ENCODE measurements at places on chromosomes 4 and X.

GRCh38 chr4:153906231-153906630 lies 117.3 kb upstream of the SFRP2 start:
- no peak for DNase-seq

DNA sequence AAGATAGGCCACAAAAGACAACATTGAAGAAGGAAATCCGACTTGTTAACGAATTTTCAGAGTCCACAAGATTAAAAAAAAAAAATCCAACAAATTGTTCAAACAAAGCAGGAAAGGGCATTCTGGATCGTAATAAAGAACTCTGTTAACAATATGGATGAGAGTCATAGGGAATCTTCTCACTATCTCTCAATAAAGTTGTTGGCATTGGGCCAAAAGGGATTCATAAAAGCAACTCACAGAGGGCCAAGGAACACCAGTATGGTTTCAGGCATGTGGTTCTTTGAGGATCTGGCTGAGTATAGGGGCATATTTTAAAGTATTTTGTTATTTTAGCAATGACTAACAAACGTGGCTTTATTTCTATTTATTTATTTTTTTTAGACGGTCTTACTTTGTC lies 49.5 kb downstream of the SHISA3 start:
- no peak for DNase-seq

GRCh38 chr4:54609310-54609709 lies 48.4 kb upstream of the KIT start:
- DNase-seq, result no peak

GRCh38 chr4:66404141-66404540 lies 733.9 kb upstream of the EPHA5 start:
- no peak for DNase-seq

- DNase-seq, result no peak
Observed at GRCh38 chrX:10756441-10756840, 136.1 kb upstream of the MID1 start.

DNA sequence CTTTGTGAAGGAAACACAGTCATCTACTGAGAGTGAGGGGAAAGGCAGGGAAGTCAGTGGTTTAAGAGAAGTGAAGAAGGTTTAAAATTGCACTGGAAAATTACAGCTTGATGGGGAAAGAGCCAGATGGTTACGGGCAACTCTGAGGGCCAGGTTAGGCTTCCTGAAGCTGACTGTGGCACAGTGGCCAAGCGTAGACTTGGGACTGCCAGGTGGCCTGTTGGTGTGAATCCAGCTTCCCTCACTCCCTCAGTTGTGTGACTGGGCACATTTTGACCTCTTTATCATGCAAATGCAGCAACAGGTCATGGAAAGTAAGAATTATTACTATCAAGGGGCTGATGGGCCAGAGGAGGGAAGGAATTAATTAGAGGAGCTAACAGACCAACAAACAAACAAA lies 390.1 kb downstream of the UNC5C start:
- no peak for DNase-seq

- DNase-seq, result no peak
Observed at GRCh38 chr4:74640111-74640903, 154.0 kb downstream of the BTC start.

DNA sequence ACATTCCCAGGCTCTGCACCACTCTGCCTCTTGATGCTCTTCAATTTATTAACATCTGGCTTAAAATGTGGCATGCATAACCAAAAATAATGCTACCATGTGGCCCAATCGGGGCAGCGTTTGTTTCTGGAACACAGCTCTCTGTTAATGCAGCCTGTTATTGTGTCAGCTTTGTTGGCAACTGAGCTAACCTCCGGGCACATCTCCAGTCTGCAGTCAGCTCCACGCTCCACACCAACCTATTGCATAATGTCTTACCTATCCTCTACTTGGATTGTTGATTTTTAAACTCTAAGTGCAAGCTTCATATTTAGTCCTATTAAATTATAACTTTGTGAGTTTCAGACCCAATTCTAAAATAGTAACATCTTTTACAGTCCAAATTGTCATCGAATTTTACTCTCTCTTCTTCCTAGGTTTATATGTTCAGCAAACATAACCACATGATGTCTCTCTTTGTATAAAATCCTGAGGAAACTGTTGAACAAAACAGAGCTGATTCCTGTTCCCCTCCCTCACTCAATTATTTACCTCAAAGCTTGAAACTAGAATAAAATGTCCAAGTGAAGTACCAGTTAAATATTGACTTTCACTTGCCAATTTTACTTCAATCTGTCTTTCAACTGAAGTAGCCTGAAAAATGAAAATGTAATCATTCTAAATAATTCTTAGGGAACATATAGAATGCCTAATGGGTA lies 92.2 kb upstream of the RAPGEF2 start:
- no peak for DNase-seq

- DNase-seq, result no peak
Observed at GRCh38 chr4:21989351-21989750, 40.8 kb upstream of the KCNIP4 start.

GRCh38 chrX:10597871-10598270 lies 22.5 kb downstream of the MID1 start:
- no peak for DNase-seq

- no peak for DNase-seq
Observed at GRCh38 chr4:33914386-33914785, 2329.9 kb downstream of the ARAP2 start.

DNA sequence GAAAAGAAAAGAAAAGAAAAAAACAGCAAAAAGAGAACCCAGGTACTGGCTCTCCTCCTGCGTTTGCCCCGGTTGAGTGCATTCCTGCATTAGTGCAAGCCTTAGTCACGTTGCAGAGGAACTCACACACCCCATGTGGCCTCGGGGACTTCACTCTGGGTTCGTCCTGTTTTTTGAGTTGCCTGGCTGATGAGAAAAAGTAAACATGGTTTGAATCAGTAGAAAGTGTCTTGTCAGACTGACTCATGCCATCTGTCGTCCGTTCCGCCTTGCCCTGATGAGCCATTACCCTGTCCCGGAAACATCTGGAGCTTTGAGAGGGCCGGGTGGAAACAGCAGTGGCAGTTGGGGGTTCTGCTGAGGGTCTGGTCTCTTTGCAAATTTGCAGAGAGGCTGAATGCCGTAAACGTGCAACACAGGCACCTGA lies 16.3 kb downstream of the CD99 start:
- DNase-seq, result no peak

DNA sequence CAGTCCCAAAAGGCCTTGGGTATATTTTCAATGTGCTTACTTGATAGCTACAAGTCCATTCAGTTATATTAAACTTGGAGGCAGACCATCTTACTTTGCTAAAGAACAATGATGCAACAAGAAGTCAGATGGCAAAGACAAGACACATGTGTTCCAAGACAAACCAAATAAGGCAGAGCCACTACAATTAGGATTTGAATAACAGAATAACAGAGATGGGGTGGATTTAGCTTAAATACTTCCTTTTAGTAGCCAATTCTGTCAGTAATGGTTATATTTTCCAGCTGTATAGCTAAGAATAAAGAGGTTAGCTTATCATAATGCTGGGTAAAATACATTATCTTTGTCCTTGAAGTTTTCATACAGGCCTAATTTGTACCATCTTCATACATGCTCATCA lies 37.7 kb upstream of the FRAS1 start:
- no peak for DNase-seq

DNA sequence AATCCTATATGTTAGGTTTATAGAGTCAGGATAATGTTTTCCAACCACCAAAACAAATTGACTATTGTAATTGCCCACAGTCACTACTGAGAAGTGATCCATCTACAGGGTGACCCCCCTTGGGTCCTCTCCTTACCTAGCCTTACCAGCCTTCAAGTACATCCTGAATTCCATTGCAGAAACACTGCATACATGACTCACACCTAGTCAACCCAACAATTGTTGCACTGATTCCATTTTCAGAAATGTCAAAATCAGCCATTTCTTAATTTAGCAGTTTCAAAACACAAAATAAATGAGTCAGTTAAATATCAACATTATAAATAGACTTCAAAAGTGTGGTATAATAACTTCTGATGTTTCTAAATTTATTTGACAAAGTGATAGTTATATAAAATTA lies 106.3 kb upstream of the TNIP3 start:
- DNase-seq, result no peak

DNA sequence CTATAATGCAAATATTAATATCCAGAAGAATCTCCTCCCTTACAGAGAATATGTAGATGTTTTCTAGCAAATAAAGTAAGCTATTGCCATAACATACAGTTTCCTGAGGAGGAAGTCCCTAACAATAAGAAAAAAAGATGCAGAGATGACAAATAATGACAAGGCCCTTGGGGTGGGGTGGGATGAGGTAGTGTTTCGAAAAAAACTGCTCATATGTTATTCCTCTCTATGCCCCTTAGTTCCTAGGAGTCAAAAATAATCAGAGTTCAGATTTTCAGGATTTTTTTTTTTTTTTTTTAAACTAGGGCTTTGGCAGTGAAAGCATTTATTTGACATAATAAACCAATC lies 99.0 kb downstream of the ZAR1 start:
- no peak for DNase-seq

DNA sequence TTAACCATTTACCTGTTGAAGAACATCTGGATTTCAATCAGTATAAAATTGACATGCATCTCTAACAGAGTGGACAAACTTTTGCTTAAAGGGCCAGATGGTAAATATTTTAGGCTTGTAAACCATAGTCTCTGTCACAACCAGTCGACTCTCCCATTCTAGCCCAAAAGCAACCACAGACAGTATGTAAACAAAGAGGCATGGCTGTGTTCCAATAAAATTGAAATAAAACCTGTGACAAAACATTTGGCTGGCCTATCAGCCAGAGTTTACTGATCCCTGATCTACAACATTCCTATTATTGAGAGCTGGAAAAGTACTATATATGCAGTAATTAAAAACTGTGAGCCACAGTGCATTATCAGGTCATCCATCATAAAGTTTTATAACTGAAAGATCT lies 3.2 kb downstream of the CENPC start:
- DNase-seq, result no peak

GRCh38 chr4:153324046-153324445 lies 20.4 kb upstream of the MND1 start:
- no peak for DNase-seq

DNA sequence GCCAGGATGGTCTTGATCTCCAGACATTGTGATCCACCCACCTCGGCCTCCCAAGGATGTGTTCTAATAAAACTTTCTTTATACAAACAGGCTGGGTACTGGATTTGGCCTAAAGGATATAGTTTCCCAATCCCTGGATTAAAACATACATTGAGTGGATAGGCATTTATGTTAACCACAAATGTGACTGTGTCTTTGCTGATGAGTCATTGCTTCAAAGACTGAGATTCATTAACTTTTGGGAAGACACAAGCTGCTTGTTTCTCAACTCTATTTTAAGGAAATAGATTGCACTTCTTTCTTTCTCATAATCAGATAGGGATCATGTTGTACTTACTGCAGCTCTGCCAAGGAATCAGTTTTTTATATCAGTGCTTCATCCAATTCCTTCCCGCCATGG lies 131.3 kb upstream of the AGA start:
- DNase-seq, result no peak

DNA sequence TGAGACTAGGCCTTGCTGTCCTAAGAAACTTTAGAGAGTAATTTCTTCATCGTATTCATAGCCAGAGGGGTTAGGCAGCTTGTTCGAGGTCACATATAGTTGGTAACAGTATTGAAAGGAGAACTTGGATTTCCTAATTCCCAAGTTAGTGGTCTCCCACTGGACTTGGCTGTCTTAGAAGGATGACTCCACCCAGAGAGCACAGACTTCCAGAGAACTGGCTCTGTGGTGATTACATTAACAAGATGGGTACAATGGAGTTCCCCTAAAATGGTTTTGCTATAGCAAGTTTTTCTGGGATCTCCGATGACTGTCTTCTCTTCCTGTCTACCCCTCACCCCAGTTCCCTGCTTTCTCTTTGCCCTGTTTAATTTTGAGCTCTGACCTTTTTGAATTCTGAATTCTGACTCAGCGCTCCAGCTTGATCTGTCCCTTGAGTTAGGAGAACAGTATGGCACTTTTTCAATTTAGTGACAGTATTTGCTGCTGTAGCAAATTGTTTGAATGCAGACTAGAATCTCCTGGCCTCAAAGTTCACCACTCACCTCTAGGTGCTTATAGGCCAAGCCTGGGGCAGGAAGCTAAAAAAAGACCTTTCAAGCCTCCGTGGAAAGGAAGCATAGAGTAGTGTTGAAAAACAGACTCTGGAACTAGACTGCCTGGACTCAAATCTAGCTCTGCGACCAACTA lies 6.9 kb downstream of the MSN start:
- DNase-seq, result no peak

DNA sequence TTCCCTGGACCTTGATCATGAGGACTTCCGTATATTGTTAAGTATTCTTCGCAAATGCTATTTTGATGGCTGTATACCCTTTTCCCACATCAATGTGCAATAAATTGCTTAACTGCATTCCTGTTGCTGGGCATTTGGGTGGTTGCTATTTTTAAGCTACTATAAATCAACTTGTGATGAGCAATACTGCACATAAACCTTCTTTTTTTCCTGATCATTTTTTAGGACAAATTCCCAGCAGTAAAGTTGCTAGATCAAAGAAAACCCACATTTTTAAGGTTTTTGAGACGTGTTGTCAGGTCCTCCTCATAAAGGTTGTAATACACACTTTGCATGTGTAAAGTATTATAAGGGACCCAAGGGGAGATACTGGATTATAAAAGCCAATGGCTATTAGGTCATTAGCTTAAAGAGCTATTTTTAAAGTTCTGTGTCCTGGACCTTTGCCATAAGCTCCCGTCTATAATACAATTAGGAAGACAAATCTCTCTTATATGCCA lies 35.6 kb downstream of the LIMCH1 start:
- no peak for DNase-seq

GRCh38 chrX:2710041-2710840 lies 19.1 kb downstream of the CD99 start:
- no peak for DNase-seq

- DNase-seq, result no peak
Observed at GRCh38 chr4:29128810-29129209, 1591.4 kb upstream of the PCDH7 start.

DNA sequence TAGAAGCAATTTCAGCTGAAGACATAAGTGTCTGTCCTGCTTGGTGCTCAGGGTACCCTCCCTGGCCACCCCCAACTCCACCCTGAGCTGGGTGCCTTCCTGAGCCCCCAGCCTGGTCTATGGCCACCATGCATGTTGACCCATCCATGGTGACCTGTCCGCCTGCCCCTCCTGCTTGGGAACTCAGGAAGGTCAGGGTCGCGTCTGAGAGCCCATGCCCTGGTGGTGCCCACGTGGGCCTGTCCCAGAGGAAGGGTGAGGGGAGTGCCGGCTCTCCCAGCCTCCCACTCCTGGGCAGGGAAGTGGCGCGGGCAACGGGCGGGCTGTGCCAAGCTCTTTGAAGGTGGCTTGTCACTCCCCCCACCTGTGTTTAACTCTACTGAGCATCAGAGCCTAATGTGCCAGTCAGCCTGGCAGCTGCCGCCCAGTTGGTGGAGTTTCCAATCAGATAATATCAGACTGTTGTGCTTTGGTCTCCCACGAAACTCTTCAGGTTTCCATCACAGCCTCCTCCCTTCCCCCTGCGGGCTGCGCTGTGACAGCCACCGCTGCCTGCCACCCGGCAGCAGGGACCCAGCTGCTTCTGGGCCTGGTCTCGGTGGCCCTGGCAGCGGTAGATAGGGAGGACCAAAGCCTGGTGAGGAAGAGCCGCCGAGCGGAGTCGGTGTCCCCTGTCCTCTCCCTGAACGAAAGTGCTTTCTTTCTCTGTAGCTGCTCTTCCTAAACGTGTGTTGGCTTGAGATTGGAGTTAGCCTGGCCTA lies 4.8 kb downstream of the SH3BP2 start:
- DNase-seq, result no peak

GRCh38 chrX:9055354-9055753 lies 21.4 kb upstream of the FAM9B start:
- DNase-seq, result no peak

- DNase-seq, result no peak
Observed at GRCh38 chr4:5945936-5946335, 53.0 kb upstream of the CRMP1 start.
